ENCODE measurements at places on chromosomes 5 and 9. TPM values are rescaled to one million over a fixed set of nuclear protein-coding genes. Genes with fewer than 3 reads are reported as not detected.

Gene GARIN3
- total RNA-seq, result 0.30 TPM

Gene OR1L6
- total RNA-seq, result not detected

Gene PDZD2
- total RNA-seq, result 0.05 TPM

Gene KCNMB1
- total RNA-seq, result not detected

Gene TMEM215
- total RNA-seq, result not detected

Gene NTRK2
- total RNA-seq, result 1.6 TPM

Gene PTPN3
- total RNA-seq, result 9.4 TPM

Gene NFIB
- not detected for total RNA-seq

Gene OR1J2
- not detected for total RNA-seq

- no peak overlapping the region for H3K27ac ChIP-seq
- no peak for DNase-seq
- peaks cover 5% of the 10 kb centered on the region for H3K36me3 ChIP-seq
- H3K27me3 ChIP-seq, result no peaks in the 10 kb centered on the region
Observed at GRCh38 chr5:107952450-107952849, 281.7 kb upstream of the EFNA5 start.

DNA sequence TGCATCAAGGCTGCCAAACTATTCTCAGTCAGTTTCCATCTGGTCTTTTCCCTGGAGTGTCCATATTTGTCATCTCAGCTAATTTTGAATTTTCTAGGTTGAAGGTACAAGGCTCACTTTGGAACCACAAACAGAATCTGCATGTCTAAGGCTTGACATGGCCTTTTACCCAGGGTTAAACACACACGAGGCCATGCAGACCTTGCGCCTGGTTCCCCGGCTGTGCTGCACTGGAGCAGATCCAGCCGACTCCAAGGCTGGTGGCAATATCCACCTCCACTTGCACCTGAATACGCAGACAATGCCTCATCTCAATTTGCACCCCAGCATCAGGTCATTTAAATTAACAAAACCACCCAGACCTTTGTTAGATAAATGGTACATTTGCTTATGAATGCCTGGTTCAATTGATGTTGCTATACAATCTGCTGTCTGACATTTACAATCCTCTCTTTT, 276.2 kb downstream of the HSPA4 start:
- H3K4me1 ChIP-seq, result peaks cover 1% of the 10 kb centered on the region
- no peak for DNase-seq
- no peak overlapping the region for H3K4me3 ChIP-seq
- H3K27ac ChIP-seq, result no peak overlapping the region
- H3K27me3 ChIP-seq, result no peaks in the 10 kb centered on the region

- no peaks in the 10 kb centered on the region for H3K36me3 ChIP-seq
- H3K27me3 ChIP-seq, result no peaks in the 10 kb centered on the region
- DNase-seq, result no peak
Observed at GRCh38 chr5:172943283-172943841, 15.9 kb upstream of the RPL26L1 start.

DNA sequence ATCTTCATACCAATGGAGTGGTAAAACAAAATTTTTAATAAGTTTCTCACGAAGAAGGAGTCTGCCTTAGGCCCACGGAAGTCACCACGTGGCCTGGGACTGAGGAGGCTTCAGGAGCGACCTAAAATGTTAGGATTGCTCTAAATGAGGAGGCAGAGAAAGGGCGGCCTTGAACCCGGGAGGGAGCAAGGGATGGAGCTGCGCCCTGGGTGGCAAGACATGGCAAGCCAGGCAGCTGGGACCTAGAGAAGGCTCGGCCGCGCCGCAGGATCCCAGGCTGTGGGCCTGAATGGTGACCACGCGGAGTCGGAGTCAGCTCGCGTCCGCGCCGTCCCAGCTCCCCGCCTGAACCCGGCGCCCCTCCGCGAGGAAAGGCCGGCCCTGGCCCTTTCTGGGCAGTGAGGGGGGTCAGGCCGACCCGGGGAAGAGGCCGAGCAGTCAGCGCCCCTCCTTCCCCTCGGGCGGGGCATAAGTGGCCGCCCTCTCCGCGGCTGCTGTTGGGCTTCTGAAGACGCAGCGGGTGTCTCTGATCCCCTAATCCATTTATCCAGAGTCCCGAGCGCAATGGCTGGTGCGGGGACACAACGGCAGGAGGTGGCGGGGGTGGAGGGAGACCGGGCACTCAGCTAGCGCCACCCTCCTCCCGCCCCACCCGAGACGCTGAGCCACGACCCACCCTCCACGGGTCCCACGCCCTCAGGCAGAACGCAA, 10.6 kb downstream of the IRX1 start:
- peaks cover 46% of the 10 kb centered on the region for H3K27me3 ChIP-seq
- no peaks in the 10 kb centered on the region for H3K4me1 ChIP-seq

GRCh38 chr5:53956632-53957031, 353.7 kb downstream of the ARL15 start:
- H3K4me1 ChIP-seq, result no peaks in the 10 kb centered on the region
- H3K4me3 ChIP-seq, result no peak overlapping the region
- DNase-seq, result no peak

GRCh38 chr5:28234356-28234968, 1196.1 kb upstream of the CDH9 start:
- DNase-seq, result no peak
- no peaks in the 10 kb centered on the region for H3K4me1 ChIP-seq
- no peak overlapping the region for H3K4me3 ChIP-seq

DNA sequence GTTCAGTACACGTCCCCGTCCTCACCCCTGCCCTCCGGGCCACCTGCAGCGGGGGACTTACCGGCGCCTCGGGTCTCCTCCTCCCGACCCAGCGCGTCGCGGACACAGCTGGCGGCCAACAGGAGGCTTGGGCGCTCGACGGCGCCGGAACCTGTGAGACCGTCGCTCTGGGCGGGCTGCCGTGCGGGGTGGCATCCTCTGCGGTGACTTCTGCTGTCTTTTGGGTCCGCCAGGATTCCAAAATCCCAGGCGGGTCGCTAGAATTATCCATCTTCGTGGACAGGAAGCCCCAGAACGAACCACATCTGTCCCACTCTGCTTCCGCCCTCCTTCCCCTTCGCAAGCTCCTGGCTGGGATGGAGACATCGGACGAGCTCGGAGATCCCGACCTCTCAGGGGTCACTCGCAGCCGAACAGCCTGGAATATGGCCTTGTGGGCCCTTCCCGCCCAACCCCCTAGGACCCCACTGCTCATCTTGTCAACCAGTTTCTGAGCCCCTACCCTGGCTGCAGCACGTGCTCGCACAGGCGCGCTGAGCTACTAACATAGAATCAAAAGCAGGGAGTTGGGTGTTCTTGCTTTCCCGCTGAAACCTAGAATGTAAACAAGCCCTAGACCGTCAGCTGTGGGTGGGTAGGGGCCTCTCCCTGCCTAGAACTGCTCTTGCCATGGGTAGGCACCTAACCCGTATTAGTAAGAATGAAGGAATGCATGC, 947 bp upstream of the MARCHF3 start:
- no peak for DNase-seq
- H3K27me3 ChIP-seq, result peaks cover 44% of the 10 kb centered on the region
- peak overlapping the region; percentile 33 for H3K27ac ChIP-seq
- H3K4me3 ChIP-seq, result peak overlapping the region; percentile 86

DNA sequence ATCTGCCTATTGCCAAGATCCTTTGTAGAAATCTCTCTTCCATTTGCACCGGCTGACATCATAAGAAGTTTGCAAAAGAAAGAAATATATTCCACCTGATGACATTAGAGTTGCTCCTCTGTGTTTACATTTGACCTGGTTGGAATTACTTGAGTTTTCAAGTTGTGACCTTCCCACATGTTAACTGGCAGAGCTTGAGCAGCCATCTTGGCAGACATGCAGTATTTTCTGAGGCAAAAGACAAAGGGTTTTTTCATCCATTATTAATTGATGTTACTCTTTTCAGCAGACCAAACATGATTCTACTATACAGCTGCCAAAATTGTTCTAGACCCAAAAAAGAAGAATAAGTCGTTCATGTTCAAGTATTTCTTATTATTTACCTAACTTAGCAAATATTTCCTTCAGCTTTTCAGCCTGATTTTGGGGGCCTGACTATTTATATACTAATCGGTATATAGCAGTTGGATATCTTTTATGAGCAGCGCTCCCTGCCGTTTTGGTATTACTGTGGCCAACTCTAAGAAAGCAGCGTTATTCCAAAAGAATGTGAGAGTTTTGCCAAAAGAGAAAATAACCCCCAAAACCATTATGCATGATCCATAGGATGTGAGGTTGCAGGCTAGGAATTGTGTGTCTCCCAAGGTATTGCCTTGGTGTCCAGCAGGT, 212.9 kb downstream of the PBX3 start:
- H3K4me3 ChIP-seq, result no peak overlapping the region
- no peak for DNase-seq
- H3K4me1 ChIP-seq, result no peaks in the 10 kb centered on the region
- H3K27me3 ChIP-seq, result no peaks in the 10 kb centered on the region

GRCh38 chr5:95870105-95870672, 47.7 kb upstream of the GLRX start:
- peaks cover 3% of the 10 kb centered on the region for H3K36me3 ChIP-seq
- H3K4me3 ChIP-seq, result peak overlapping the region; percentile 37
- peaks cover 45% of the 10 kb centered on the region for H3K4me1 ChIP-seq
- H3K27me3 ChIP-seq, result peaks cover 4% of the 10 kb centered on the region

DNA sequence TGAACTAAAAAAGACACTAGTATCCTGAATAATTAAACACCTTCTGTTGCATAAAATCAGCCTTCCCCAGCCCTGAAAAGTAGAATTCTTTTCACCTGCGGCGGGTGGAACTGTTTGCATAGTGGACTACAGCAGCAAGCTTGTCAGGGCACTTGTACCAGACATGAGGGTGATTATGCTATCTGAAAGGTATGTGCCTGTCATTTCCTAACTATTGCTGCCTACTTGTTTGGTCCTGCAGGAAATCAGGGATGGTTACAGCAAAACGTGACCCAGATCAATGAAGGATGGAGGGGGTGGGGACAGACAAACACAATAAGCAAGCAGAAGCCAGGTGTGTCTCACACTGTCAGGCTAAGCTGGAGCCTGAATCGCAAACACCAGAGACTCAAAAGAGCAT, 385.6 kb downstream of the MLLT3 start:
- no peak overlapping the region for H3K4me3 ChIP-seq
- peaks cover 26% of the 10 kb centered on the region for H3K27me3 ChIP-seq
- no peaks in the 10 kb centered on the region for H3K36me3 ChIP-seq

DNA sequence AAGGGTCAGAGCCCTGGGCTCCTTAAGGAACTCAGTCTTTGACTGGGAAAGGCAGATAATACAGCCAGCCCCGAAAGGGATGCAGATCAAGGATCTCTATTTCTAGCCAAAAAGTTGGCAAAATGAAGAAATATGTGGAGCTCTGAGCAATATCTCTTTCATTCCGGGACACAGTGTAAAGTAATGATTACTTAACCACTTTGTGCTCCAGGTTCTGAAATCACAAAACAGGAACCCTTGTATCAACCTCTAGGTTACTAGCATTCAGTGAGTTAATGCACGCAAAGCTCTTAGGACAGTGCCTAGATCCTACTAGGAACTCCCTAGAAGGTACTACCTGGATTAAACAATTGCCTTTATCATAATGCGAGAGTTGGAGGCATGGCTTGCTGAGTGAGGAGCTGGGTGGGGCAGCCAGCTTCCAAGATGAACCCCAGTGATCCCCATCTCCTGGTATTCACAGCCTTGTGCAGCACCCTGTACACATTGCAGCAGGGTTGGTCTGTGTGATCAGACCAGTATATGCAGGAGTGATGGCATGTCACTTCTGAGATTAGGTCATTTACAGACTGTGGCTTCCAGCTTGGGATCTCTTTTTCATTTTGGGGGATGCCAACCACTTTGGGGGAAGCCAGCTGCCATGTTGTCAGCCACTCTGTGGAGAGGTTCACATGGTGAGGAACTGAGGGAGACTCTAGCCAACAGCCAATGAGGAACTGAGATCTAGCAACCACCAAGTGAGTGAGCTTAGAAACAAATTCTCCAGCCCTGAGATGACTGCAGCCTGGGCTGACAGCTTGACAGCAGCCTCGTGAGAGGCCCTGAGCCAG, 103.1 kb upstream of the SLC44A1 start:
- no peak overlapping the region for H3K27ac ChIP-seq
- no peak for DNase-seq
- peaks cover 3% of the 10 kb centered on the region for H3K4me1 ChIP-seq
- no peaks in the 10 kb centered on the region for H3K36me3 ChIP-seq
- H3K4me3 ChIP-seq, result no peak overlapping the region

DNA sequence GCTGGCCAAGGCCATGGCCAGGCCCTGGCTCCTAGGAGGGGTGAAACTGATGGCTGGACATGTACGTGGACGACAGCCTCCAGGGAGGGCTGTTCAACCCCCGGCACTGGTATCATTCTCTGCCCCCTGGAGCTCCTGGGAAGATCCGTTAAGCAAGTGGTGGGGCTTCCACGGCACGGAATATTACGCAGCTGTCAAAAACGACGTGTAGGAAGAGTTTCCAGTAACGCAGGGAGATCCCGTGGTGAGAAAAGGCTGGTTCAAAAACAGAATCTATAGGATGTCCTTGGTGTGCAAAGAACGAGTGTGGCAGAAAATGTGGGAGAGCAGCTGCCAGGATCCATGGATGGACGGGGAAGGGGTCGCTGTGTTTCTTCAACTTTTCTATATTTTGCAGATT, 36.3 kb upstream of the TMEM250 start:
- H3K27ac ChIP-seq, result no peak overlapping the region
- H3K27me3 ChIP-seq, result peaks cover 2% of the 10 kb centered on the region
- DNase-seq, result no peak
- H3K4me1 ChIP-seq, result no peaks in the 10 kb centered on the region

- H3K36me3 ChIP-seq, result no peaks in the 10 kb centered on the region
- DNase-seq, result no peak
- H3K27me3 ChIP-seq, result peaks cover 2% of the 10 kb centered on the region
- H3K4me1 ChIP-seq, result peaks cover 11% of the 10 kb centered on the region
Observed at GRCh38 chr9:4674783-4675182, 4.6 kb upstream of the CDC37L1 start.

GRCh38 chr9:92720209-92720765, 44.3 kb downstream of the BICD2 start:
- peaks cover 2% of the 10 kb centered on the region for H3K4me1 ChIP-seq
- no peak overlapping the region for H3K27ac ChIP-seq
- DNase-seq, result peak; percentile 6
- H3K4me3 ChIP-seq, result no peak overlapping the region
